Effector CD8-positive, alpha-beta T cell (primary cell): ENCODE measurements at places on chromosomes 11 and 22.

- no peak for DNase-seq
Observed at GRCh38 chr11:112844517-112844916, 116.7 kb upstream of the NCAM1 start.

GRCh38 chr11:1785749-1786413, 22.2 kb upstream of the CTSD start:
- DNase-seq = no peak

DNA sequence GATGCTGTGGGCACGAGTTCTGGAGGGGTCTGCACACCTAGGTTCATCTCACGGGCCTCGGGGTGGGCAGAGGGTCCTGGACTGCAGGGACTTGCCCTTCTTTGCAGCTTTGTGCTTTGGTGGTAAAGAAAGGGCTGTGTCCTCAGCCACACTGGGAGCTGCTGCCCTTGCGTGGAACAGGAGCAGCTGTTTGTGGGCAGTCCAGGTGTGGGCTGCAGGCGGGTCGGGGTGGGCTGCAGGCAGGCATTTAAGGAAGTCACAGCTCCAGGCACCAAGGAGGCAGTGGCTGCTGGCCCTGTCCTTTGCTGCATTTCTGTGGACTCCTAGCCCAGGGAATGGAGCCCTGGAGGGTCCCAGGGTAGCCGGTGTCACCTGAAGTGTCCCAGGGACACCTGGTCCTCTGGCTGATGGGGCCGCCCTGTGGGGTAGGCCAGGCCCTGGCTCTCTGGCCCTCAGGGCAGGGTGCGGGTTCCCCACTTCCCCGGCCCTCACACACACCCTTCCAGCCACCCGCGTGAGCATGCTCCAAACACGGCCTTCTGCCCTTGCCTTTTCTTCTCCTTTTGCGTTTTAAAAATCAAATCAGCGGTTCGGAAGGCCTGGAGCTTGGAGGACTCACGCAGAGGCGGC, 1240.3 kb downstream of the BRD1 start:
- DNase-seq = no peak

- DNase-seq = no peak
Observed at GRCh38 chr22:36467946-36468345, 13.5 kb downstream of the TXN2 start.

DNA sequence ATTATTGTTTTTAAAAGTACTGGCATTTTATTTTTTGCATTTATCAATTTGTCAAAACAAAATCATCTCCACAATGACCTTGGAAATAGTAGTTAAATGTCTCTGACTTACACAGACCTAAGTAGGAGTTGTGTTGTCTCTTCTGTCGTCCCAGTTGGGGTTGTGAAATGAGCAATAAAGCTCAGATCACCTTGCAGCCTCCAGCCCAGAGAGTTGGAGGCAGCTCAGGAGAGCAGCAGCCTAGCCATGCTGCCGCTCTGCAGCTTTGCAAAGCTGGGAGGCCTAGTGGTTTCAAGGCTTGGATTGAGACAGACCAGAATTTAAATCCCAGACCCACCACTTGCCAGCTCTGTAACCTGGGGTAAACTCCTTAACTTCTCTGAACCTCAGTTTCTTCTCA, 65.2 kb upstream of the CRYBB3 start:
- no peak for DNase-seq

DNA sequence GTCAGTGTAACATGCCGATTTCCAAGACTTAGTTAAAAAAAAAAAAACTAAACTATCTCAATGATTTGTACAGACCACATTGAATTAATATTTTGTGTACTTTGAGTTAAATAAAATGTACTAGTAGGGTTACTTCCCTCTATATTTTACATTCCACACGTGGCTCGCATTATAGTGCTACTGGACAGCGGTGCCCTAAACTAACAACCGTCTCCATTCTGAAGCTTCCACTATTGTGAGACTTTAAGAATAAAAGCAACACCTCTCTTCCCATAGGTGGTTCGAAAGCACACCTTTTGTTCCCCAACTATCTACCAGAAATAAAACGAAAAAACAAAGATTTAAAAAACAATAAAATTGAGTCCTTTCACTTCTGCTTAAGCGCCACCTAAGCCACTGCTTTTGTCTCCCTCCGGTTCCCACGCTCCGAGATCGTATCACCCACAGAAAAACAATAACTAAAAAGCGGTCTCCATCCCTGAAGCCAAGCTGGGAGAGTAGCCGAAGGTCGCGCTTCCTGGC, 380 bp upstream of the TTC17 start:
- DNase-seq = no peak

GRCh38 chr22:48741540-48741939, 1086.1 kb downstream of the BRD1 start:
- no peak for DNase-seq

DNA sequence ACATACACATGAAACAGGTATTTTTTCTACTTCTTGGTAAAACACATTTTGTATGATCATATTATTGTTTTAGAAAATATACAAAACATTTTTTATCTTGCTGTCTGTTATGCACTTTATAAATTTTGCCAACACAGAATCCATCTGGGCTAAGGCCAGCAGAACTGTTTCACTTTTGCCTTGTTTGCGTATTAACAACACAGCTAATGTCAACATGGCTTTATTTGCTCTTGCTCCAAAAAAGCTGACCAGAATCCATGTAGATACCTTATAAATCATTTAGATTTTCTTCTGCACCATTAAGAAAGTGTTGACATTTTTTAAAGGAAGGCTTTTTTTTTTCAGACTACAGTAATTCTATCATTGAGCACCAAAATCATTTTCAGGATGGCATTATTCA, 58.1 kb upstream of the PGR start:
- DNase-seq = no peak

- no peak for DNase-seq
Observed at GRCh38 chr22:47048123-47049077, 285.9 kb downstream of the TBC1D22A start.

DNA sequence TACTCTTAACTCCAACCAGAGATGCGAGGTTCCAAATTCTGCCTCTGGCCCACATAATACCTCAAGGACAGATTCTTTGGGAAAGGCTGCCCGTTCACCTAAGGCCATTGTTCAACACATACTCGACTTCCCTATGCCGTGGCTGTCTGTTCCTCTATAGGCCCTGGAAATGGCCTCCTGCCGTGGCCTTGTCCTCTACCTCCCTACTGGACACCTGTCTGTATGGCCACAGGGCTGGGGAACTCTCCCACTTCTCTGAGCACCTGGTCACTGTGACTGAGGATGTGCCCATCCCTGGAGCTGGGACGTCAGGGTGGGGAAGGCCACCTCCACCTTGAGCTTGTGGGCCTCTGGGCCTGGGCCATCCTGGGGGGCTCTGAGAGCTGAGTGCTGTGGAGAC, 340.5 kb upstream of the B3GAT1 start:
- no peak for DNase-seq

GRCh38 chr22:44318751-44319150, 6.0 kb upstream of the SHISAL1 start:
- no peak for DNase-seq

- DNase-seq = no peak
Observed at GRCh38 chr11:3929649-3930048, 74.2 kb downstream of the STIM1 start.

GRCh38 chr11:86068138-86068871, 579 bp downstream of the PICALM start:
- peak; percentile 30 for DNase-seq

- no peak for DNase-seq
Observed at GRCh38 chr22:37098976-37099591, 10.4 kb downstream of the TMPRSS6 start.

- no peak for DNase-seq
Observed at GRCh38 chr11:122165607-122166371, 49.8 kb upstream of the BLID start.

DNA sequence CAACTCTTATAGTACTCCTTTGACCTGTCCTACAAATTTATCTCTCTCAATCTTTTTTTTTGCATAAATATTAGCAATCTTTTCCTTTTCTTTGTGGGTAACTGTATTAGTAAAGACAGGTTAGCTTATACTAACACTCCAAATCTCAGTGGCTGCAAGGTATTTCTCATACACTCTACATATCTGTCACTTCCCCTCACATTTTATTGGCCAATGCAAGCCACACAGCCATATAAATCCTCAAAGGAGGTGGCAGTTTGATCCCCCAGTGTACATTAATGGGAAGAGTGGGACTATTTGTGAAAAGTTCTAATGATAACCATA, 42.6 kb upstream of the EED start:
- no peak for DNase-seq

GRCh38 chr11:59302991-59303390, 55.7 kb upstream of the OR5AN1 start:
- no peak for DNase-seq

DNA sequence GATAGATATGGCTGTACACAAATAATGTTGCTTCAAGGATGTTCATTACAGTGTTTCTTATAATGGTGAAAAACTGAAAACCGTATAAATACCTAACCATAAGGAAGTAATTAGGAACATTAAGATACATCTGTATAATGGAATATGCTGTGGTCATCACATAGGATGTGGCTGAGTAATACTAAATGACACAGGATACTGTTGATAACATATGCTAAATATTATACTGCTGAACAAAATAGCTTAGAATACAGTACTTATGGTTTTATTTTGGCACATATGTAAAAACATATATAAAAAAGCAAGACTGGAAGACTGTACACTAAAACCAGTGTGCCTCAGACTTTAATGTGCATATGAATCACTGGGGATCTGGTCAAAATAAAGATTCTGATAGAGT, 43.8 kb downstream of the FBXO7 start:
- DNase-seq = no peak

- DNase-seq = no peak
Observed at GRCh38 chr22:22030493-22031182, 48.1 kb upstream of the TOP3B start.

- no peak for DNase-seq
Observed at GRCh38 chr11:122874991-122875390, 7.6 kb upstream of the JHY start.

DNA sequence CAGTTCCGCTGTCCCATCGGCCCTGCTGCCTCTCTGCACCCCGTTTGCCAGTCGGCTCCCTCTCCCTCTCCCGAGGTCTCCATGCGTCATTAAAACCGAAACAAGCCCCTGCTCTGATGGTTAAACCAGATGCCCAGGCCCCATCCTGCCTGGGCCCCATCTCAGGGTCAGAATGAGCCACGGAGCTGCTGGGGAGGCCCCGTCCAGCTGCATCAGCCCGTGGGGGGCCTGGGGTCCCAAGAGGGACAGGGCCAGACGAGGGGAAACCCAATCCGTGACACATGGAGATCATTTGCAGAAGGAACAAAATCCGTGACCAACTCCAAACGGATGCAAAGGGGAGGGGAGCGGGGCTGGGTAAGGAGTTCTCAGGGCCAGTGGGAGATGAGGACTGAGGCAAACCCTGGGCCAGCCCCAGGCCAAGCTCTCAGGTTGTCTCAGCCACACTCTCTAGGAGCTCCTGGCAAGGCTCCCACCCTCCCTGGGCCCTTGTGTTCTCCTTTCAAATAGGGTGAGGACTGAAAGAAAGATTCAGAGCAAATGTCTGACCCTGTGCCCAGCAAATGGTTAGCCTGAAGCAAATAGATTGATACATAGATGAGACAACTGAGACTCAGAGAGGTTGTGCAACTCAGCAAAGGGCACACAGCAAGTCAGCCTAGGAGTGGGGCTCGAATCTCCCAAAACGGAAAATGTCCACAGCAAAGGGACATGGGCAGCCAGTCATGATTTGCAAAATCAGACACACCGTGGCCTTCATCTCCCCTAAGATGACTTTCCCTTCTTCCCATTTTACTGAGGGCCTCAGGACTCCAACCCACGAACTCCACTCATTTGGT, 162.1 kb downstream of the MN1 start:
- no peak for DNase-seq

DNA sequence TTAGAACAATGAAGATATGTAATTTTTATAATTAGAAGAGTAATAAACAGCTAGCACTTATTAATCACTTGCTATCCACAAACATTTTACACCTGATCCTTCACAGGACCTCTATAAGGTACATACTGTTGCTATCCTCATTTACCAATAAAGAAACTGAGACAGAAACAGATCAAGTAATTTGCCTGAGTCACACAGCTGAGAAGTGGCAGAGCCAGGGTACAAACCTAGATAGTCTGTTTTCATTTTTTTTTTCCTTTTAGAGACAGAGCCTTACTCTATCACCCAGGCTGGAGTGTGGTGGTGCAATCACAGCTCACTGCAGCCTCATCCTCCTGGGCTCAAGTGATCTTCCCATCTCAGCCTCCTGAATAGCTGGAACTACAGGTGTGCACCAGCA, 71.8 kb upstream of the PTH start:
- DNase-seq = no peak

DNA sequence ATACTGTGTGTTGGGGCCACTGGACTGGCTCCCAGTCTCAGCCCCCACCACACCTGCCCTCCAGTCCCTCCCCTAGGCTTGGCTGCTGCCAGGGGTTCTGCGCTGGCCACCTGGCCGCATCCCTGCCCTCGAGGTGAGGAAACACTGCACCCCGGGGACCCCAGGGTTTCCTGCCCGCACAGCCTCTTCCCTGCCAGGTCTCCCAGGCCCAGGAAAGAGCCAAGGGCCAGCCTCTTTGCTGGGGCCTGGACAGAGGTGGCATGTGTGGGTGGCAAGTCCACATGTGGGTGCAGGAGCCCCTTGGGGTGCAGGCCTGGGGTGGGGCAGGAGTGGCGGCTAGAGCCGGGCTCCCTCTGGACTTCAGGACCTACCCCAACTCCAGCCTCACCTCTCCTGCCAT, 2.5 kb downstream of the EPS8L2 start:
- DNase-seq = no peak

GRCh38 chr11:44870181-44870580, 80.5 kb downstream of the TP53I11 start:
- no peak for DNase-seq

DNA sequence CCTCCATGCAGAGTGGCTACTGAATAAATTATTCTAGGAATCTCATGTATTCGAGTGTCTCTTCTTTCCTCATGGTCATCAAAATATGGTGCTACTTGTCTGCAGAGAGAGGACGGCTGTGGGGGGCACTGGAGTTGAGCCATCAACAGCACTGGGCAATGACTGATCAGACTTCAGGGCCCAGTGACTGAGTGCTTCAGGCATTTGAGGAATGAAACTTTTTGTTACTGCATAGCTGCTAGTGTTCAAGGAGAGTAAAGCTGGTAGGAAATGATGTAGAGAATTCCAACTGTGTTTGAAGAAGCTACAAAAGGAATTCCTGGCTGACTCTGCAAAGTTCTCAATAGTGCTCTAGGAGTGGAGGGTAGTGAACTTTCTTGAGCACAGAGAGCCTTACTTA, 277.7 kb downstream of the CADM1 start:
- no peak for DNase-seq

DNA sequence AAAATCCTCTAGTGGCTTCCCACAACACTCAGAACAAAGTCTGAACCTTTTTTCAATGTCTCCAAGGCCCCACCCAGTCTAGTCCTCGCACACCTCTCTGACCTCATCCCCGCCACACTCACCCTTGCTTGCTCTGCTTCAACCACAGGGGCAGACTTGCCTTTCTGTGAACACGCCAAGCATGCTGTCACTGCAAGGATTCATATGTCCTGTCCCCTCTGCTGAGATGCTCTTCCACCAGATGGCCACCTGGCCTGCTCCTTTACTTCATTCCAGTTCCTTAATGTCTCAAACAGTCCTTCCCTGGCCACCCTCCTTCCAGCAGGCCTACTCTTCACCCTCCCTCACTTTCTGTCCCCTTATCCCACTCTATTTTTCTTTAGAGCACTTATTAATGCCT, 60.6 kb upstream of the ARHGAP20 start:
- DNase-seq = no peak

- DNase-seq = no peak
Observed at GRCh38 chr11:77471558-77472193, 2.2 kb downstream of the PAK1 start.

GRCh38 chr22:49666146-49666809, 161.4 kb downstream of the BRD1 start:
- DNase-seq = no peak
